Right lung (tissue), 10 donors: ENCODE measurements at places on chromosomes 16 and 17.
A peak's percentile ranks its signal among the peaks of the same experiment; 100 is the strongest.

GRCh38 chr16:65740711-65741110, 618.8 kb upstream of the CDH11 start:
- no peak for DNase-seq

DNA sequence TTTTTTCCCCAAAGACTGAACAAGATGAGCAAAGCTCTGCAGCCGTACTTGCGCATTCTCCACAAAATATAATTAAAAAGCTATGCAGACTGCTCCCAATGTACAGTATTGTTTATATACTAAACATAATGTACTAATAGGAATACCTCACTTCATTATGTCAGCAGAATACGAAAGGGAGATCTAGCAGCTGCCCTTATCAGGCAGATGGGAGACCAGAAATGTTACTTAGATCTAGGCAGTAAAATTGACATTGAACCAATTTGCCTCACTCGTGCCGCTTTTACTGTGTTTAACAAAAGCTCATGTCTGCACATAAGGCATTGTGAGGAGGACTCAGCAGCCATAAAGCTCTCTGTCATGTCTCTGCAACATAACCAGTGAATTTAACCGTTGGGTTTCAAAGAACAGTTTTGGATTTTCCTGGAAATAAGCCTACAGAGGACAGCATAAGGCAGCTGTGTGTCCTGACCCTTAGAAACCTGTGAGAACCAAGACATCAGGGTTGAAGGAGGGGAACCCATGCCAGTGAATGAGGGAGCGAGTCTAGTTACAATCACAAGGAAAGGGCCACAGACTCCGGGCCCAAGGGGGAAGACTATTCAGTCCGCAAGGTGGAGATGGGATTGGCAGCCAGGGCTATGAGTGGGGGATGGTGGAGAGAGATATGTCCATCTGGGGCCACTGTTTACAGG, 71.4 kb downstream of the GNAO1 start:
- DNase-seq: peak; percentile 45

GRCh38 chr16:46859719-46860152, 24.4 kb upstream of the GPT2 start:
- no peak for DNase-seq

- DNase-seq: no peak
These were observed 196.0 kb downstream of the CBLN1 start for GRCh38 chr16:49085686-49086085.

GRCh38 chr16:77298418-77299360, 99.5 kb downstream of the SYCE1L start:
- DNase-seq: no peak

- no peak for DNase-seq
These were observed 34.9 kb downstream of the SMARCE1 start for GRCh38 chr17:40612599-40613244.

GRCh38 chr16:15925631-15926030, 23.8 kb upstream of the ABCC1 start:
- DNase-seq: no peak

GRCh38 chr16:5176505-5176904, 78.9 kb upstream of the EEF2KMT start:
- no peak for DNase-seq

GRCh38 chr16:53944025-53944424, 240.1 kb downstream of the FTO start:
- no peak for DNase-seq

DNA sequence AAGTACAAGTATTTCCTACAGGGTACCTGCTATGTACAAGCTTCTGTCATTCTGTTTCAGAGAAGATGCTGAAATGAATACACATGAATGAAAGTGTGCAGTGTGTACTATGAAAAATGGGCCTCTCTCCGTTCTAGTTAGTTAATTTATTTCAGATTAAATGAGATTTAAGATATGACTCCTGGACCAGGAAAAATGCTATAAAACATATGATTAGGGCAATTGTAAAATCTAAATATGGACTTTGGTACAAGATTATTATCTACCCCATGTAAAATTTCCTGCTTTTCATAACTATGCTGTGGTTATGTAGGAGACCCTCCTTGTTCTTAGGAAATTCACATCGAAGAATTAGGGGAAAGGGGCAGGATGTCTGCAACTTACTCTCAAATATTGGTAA, 28.9 kb downstream of the MYO1D start:
- DNase-seq: no peak

- DNase-seq: no peak
These were observed 4.2 kb downstream of the CCDC200 start for GRCh38 chr17:43224146-43224705.

DNA sequence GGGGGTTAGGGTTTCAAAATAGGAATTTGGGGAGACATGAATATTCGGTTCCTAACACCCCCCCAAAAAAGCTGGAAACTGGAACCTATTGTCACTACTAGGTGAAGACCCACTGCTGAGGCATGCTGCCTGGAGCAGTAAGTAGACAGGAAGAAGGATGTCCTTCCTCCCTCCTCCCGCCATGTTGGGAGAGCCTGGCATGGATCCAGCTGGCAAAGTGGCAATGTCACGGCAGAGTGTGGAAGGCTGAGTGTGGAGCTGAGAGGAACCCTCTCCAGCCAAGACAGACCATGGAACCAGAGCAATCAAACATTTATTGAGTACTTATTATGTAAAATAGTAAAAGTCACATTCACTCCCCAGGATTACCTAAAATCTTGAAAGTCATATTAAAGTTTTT, 49.0 kb downstream of the CCDC182 start:
- DNase-seq: no peak

DNA sequence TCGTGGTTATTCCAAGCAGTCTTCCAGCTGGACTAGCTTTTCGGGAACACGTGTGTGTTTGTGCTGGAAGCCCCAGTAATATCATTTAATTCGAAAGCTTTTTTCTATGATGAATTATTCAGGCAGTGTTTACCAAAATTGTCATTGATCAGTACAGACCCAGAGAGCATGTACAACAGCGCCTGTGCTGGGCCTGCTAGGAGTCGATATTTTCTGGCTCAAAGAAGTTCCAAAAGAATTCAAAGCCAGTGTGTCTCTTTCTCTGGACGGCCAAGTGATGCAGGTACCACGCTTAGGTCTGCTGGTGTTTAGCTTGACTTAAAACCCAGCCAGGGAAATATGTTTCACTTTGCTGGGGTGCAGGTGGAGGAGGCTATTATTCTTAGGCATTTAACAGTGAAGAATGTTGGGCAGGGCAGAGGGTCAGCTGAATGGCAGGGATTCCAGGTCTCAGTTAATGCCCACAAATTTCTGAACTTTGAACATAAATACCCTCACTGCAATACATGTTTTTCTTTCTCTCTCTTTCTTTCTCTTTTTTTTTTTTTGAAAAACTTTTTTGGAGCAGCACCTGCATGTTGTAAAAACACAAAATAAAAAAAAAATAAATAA, 401.3 kb downstream of the WWOX start:
- DNase-seq: no peak

- no peak for DNase-seq
These were observed 42.6 kb downstream of the NLRP1 start for GRCh38 chr17:5541610-5542202.

GRCh38 chr17:78356101-78356713, 3.7 kb downstream of the SOCS3 start:
- DNase-seq: no peak

DNA sequence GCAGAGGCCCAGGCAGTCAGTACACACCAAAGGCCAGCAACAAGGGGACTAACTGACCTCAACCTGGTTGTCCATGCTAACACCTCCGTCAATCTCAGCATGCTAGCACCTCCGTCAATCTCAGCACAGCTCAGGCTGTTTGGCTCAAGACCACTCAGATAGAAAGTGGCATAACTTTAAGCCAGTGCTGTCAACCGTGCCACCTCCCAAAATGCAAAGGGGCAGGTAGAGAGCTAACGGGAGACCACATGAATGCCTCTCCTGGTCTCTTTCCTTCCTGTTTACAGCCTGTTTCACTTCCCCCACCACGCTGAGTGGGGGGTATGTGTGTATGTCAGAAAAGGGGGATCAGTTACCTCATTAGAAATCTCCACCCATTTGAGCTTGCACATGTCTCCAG, 3.3 kb downstream of the UBTF start:
- DNase-seq: no peak

GRCh38 chr16:71311553-71312158, 22.5 kb upstream of the CMTR2 start:
- DNase-seq: no peak

- no peak for DNase-seq
These were observed 790 bp downstream of the NCBP3 start for GRCh38 chr17:3845291-3845620.

DNA sequence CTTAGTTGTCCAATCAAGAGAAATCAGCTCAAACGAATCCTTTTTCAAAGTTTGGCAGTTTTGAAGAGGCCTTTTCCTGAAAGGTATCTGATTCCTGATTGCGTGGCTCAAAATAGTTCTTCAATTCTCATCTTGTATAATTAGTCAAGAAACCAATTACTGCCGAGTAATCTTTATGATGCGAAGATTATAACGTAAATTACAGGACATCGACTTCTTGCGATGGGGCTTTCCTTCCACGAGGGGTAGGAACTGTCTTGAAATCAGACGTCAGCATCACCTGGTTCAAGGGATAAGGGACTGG, 644 bp upstream of the ARL2BP start:
- DNase-seq: no peak

GRCh38 chr17:17518014-17518413, 21.8 kb upstream of the RASD1 start:
- DNase-seq: no peak

- DNase-seq: no peak
These were observed 8.3 kb downstream of the CBFA2T3 start for GRCh38 chr16:88968589-88969280.

- DNase-seq: no peak
These were observed 40.3 kb upstream of the SREBF1 start for GRCh38 chr17:17876959-17877528.

GRCh38 chr16:63361032-63361624, 1324.9 kb upstream of the CDH8 start:
- DNase-seq: peak; percentile 32

GRCh38 chr17:929586-929985, 50.0 kb downstream of the NXN start:
- no peak for DNase-seq

DNA sequence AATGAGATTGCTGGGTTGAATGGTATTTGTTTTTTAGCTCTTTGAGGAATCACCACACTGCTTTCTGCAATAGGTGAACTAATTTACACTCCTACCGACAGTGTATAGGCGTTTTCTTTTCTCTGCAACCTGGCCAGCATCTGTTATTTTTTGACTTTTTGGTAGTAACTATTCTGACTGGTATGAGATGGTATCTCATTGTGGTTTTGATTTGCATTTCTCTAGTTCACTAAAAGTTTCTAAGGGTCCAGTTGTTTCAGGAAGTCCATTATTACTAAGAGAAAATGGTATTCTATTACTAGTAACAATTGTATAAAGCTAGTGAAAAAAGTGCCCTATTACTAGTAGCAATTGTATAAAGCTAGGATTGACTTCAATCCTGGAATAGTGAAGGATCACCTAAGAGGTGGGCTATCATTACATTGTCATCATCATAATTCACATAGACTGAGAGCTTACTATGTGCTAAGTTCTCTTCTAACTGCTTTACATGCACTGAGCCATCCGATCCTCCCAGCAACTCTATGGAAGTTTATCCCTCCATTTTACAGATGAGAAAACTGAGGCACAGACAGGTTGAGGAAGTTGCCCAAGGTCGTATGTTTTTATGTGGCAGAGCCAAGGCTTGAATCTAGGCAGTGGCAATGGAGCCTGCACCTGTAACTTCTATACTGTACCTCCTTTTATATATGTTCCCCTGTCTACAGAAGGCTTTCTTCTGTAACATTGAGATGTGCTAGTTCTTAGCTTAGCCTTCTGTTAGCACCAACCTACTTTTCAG, 13.4 kb upstream of the SMIM36 start:
- DNase-seq: no peak

GRCh38 chr17:66365903-66366302, 63.5 kb downstream of the PRKCA start:
- DNase-seq: no peak

GRCh38 chr16:27665881-27666280, 115.9 kb downstream of the KATNIP start:
- DNase-seq: no peak

DNA sequence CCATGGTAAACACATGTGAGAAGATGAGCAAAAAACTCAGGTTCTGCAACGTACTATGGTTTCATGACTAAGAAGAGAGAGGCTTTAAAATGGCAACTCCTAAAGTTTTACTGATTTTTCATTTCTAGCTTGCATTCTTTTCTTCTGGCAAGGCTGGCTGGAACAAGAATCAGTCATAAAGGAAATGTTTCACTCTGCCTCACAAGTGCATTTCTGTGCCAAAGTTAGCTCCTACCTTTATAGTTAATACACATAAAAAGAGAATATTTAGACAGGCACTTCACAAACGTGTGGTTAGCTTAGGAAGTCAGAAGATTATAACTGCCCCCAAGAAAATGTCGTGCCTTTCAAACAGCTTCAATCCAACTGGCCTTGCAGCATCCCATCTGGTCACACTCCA, 417.1 kb upstream of the CDH11 start:
- no peak for DNase-seq

DNA sequence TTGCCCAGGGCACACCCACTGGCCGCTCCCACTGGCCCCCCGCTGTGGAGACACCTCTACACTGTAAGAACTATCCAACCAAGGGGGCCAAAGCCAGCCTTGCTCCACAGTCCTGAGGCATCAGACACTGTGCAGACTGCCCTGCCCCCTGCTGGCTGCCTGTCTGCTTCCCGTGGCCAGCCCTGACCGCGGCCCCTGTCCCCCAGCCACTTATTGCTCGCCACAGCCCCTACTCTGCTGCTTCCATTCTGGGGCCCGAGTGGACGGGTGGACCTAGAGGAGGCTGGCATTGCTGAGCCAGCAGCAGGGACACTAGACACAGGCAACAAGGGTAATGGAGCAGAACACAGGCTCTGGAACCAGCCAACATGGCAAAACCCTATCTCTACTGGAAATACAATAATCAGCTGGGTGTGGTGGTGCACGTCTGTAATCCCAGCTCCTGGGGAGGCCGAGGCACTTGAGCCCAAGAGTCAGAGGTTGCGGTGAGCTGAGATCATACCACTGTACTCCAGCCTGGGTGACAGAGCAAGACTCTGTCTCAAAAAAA, 19.7 kb upstream of the LRRC37A3 start:
- no peak for DNase-seq

- DNase-seq: no peak
These were observed 6.4 kb upstream of the MYO1C start for GRCh38 chr17:1498869-1499268.

- no peak for DNase-seq
These were observed 358.8 kb upstream of the CCL2 start for GRCh38 chr17:33896263-33896662.

- no peak for DNase-seq
These were observed 47.6 kb downstream of the IL21R start for GRCh38 chr16:27449434-27450195.
